ENCODE measurements at places on chromosomes 1 and 21. TPM values are rescaled to one million over a fixed set of nuclear protein-coding genes. Genes with fewer than 3 reads are reported as not detected.

DNA sequence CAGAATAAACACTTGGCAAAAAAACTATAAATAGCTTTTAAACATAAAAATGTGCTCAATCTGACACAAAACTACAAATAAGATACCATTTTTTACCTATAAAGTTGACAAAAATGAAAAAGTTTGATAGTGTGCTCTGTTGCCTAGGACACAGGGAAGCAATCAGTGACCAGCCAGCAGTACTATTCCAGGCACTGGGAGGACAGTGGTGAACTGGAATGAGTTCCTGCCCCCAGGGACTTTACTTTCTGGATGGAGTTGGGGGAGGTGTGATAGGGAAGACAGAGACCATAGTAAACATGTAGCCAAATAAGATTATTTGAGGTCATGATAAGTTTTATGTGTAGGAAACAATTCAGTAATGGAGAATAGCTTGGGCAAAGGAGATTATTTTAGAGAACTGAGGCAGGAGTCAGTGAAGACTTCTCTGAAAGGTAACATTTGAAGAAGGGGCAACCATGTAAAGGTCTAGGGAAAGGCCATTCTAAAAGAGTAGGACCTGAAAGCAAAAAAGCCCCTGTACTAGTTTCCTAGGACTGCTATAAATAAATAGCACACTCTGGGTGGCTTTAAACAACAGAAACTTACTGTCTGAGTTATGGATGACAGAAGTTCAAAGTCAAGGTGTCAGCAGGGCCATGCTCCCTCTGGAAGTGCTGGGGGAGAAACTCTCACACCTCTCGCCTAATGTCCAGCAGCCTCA, 42.0 kb downstream of the EEIG2 start:
- DNase-seq, result no peak

DNA sequence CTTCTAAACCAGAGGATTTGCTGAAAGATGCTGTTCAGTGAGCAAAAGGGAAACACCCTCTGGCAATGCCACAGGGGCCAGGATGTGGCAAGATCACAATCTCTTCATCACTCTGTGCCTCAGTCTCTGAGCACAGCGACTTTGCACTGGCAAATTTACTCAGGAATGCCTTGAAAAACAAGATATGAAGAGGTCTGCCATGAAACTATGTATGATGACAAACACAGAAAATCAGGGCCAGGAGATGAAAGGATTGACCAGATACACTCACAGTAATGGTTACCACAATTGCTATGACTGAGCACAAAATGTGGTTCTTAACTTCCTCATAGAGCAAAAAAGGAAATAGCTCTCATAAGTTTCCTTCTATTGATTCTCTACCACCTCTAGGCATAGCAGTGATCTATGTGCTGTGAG, 5.8 kb downstream of the TTC13 start:
- DNase-seq, result peak; percentile 41

DNA sequence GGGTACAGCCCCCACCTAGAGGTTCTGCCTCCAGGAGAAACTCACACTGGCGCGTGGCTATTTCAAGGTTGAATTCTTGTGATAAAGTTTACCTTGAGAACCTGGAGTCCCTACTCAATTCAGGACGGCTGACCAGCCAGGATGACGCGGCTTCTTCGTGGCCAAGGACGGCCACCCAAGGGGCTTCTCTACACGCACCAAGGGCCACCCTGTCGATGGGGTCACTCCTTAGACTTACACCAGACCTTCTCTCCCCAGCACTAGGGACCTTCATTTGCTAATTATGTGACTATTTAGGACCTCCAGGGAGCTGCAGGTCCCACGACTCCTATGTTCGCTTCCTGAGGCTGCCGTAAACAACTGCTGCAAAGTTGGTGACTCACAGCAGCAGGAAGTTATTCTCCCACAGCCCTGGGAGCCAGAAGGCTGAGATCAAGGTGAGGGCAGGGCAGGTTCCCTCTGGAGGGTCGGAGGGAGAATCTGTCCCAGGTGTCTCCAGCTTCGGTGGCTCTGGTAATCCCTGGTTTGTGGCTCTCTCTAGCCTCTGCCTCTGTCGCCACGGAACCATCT, 135.9 kb downstream of the NPHP4 start:
- no peak for DNase-seq

- DNase-seq, result no peak
Observed at GRCh38 chr1:69070660-69071373, 496.9 kb upstream of the LRRC7 start.

DNA sequence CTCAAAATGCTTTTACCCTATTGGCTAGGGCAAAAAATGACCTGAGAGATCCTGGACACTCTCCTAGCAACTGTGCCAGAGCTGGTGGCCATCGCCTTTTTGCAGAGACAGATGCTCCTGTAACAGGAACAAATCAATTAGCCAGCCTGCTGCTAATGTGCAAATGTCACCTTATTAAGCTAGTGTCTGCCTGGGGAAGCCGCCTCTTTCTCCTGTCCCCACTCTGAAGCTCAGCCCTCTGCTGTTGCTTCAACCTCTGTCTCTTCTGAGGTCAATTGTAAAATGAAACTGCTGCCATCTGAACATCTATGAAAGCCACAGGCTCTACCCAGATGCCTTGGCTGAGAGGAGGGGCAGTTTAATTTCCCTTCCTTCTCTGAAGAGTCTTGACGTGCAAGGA, 85.5 kb upstream of the CACNA1E start:
- peak; percentile 63 for DNase-seq

GRCh38 chr1:26145041-26145959, 13.6 kb upstream of the FAM110D start:
- DNase-seq, result peak; percentile 55

DNA sequence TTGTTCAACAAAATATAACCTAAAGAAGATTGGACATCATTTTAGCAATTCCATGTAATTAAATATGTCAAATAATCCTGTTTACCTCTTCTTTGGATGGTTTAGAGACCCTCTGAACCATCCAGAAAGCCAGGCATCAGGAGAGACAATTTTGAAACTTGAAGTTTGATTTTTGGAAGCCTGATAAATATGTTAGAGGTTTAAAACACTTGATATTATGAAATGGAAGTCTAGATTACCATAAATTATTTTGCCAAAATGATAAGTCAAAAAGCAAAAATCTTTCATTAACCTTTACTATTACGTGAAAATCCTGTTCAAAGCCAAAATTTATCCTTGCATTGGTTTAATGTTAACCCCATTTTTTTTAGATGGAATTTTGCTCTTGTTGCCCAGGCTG, 43.5 kb downstream of the CCDC30 start:
- DNase-seq, result no peak

The HUNK gene
- not detected for total RNA-seq

- DNase-seq, result no peak
Observed at GRCh38 chr1:113834716-113835115, 22.4 kb upstream of the RSBN1 start.

The PLA2G2F gene
- not detected for total RNA-seq

DNA sequence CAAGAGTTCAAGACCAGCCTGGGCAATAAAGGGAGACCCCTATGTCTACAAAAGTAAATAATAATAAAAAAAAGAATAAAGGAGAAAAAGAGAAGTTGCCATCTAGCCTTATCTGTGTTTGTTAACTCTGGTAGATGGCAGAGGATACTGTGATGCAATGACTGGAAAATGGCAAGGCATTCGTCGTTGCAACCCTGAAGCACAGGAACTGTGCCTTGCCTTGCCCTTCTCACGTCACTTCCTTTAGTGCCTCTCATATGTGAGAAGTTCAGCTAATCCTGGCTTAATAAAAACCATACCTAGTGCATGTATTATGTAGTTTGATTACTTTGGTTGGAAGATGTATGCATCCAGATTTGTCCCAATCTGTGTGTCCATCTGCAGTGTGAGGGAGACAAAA, 25.8 kb upstream of the PIGC start:
- no peak for DNase-seq

The AMY1B gene
- not detected for total RNA-seq

DNA sequence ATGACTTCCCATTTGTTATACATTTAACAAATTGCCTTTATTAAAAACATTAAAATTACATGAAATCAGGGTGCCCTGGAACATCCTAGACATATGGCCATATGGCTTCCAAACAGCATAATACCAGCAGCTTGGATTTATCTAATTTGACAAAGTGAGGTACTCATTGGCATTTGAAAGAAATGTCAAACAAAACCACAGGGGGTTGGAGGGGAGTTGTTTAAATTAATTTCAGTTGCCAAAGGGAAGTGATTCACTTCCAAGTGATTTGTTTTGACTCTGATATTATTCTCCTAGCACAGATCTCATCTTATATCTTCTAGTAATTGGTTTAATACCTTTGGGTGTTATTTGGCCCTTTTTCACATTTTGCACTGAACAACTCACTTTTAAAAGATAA, 24.5 kb upstream of the POU2F1 start:
- DNase-seq, result no peak

DNA sequence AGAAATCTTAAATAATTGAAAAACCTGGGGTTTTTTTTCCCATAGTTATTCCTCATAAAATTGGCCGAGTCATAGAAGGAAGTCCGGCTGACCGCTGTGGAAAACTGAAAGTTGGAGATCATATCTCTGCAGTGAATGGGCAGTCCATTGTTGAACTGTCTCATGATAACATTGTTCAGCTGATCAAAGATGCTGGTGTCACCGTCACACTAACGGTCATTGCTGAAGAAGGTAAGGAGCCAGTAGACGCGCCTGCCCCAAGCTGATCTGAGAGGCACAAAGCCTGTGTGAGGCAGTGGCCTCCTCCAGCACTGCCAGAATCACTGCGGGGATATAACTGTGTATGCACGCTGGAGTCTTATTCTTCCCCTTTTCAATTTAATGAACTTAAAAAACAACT, 100.3 kb downstream of the PHTF1 start:
- no peak for DNase-seq

DNA sequence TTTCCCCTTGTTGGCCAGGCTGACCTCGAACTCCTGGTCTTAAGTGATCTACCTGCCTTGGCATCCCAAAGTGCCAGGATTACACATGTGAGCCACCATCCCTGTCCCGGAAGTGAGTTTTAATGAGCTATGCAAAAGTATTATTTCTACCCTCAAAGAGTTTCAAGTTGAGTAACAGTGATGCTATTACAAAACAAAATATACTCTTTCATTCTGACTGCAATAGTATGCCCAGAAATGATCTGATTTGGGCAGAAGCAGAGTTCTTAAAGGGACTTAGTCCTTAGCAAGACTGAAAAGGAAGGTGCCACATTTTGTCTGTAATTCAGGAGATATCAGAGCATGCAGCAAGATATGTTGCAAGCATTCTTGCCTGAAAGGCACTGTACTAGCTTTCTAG, 375.4 kb downstream of the NUF2 start:
- DNase-seq, result no peak

The MLLT11 gene
- 11.2 TPM for total RNA-seq

GRCh38 chr1:3577300-3577699, 34.0 kb downstream of the MEGF6 start:
- DNase-seq, result no peak

The SPRR3 gene
- not detected for total RNA-seq

The MMP23B gene
- 82.9 TPM for total RNA-seq

GRCh38 chr1:97767381-97767780, 153.5 kb downstream of the DPYD start:
- no peak for DNase-seq

DNA sequence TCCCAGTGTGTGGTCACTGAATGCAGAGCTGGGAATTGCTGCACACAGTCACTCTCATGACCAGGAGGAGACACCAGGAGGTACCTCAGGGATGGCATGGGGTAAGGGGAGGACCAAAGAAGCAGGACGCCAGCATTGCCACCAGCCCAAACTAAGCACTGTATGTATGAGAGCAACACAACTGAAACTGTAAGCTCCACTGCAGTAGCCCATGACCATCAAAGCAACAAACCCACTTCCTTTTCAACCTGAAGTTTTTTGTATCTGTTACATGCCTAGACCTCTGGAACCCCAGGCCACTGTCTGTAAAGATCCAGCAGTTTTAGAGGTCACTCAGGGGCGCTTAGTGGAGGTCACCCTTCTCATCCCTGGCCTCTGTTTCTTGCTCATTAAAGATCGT, 164.3 kb downstream of the SETD4 start:
- DNase-seq, result no peak

The SELL gene
- 190 TPM for total RNA-seq
